ENCODE measurements at places on chromosomes 3 and 15.

- H3K27ac ChIP-seq: no peak overlapping the region
- H3K27me3 ChIP-seq: no peaks in the 10 kb centered on the region
- H3K4me3 ChIP-seq: no peak overlapping the region
- H3K4me1 ChIP-seq: no peaks in the 10 kb centered on the region
Measured at GRCh38 chr15:99692825-99693224, 40.4 kb downstream of the LYSMD4 start.

GRCh38 chr3:43298761-43299160 is 12.4 kb downstream of the SNRK start:
- no peak overlapping the region for H3K4me3 ChIP-seq
- no peak for DNase-seq
- peak overlapping the region; percentile 65 for H3K27ac ChIP-seq

DNA sequence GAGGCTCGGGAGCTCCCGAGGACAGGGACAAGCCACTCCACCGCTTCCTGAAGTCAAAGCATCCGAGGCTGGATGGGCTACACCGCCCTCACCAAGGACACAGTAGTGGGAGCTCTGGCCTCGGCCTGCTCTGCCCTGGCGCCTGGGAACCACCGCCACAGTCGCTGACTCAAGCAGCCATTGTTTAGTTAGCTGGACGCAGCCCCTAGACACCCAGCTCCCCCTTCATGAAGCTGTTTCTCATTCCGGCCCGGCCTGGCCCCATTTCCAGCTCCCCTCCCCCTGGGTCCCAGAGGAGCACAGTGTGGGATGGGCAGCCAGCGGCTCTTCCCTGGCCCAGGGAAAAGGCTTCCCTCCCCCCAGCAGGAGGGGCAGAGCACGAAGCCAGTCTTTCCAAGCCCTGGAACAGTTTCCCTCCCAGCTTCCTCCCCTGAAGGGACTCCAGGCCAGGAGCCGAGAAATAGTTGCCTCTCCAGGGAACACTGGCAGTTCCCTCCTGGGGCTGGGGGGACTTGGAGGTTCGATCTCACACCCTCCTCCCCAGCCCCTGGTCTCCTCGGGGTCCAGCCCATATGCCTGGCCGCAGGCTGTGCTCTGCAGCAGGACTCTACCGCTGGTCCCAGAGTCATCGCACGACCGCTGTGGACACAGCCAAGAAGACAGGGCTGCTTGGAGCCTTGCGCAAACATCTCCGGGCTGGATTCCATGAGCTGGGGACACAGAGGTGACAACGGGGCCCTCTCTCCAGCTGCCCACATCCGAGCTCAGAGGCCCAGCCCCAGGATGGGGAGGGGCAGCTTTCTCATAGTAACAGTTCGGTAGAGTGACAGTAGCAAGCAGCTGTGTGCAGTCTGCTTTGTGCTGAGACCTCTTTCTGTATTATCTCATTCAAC is 10.0 kb downstream of the PLXND1 start:
- no peak for DNase-seq
- H3K4me1 ChIP-seq: peaks cover 70% of the 10 kb centered on the region
- H3K36me3 ChIP-seq: no peaks in the 10 kb centered on the region

DNA sequence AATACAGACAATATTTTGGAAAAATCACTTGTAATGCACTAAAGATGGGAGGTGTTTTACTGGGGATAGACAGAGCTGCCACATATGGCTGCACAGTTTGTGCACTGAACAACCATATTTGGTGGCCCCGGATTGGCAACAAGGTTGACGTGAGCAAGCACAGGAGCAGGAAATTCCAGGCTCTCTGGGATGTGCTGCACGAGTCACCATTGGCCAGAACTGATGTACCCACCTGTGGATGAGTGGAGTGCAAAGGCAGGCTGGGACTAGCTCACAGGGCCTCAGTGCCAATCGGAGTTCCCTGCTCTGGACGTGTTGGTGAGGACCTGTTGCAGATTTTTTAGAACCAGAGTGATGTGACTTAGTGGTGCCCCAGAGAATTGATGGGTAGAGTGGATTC is 42.0 kb upstream of the SCAANT1 start:
- DNase-seq: no peak
- peaks cover 8% of the 10 kb centered on the region for H3K36me3 ChIP-seq
- H3K4me3 ChIP-seq: no peak overlapping the region
- H3K27ac ChIP-seq: no peak overlapping the region
- no peaks in the 10 kb centered on the region for H3K27me3 ChIP-seq
- peaks cover 17% of the 10 kb centered on the region for H3K4me1 ChIP-seq

DNA sequence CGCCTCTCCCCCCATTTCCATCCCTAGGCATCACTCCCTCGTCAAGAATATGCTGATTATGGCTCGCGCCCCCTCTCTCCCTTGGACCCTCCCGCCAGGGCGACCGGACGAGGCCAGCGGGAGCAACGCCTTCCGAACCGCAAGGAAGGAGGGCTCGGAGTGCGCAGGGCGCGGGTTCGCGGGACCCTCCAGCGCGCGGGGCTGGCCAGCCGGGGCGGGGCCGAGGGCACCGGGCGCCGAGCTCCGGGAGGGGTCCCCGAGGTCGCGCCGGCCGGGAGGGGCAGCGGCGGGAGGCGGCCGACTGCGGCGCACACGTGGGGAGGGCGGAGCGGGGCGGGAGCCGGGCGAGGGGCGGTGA is 483 bp downstream of the EHD4 start:
- H3K4me3 ChIP-seq: peak overlapping the region; percentile 96
- H3K27me3 ChIP-seq: peaks cover 35% of the 10 kb centered on the region
- peaks cover 33% of the 10 kb centered on the region for H3K4me1 ChIP-seq
- no peak overlapping the region for H3K27ac ChIP-seq

GRCh38 chr3:134833453-134834163 is 38.5 kb downstream of the EPHB1 start:
- no peak for DNase-seq
- no peak overlapping the region for H3K27ac ChIP-seq
- no peaks in the 10 kb centered on the region for H3K36me3 ChIP-seq

DNA sequence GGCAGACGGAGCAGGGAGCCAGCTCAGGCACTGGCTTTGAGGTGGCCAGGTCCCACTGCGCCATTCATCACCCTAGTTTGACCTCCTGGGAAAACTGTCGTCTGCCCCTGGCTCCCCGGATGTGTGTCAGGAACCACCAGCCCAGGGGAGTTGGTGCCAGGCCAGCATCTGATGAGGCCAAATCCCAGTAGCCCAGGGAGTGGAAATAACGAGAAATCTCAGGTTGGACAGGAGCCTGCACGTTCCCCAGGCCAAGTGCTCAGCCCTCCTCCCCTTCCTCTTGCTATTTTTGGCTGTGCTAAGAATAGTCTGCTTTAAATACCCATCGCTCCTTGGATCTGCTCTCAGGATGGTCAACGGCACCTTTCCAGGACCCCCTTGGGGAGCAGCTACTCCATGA is 93.1 kb upstream of the RPL32 start:
- no peaks in the 10 kb centered on the region for H3K27me3 ChIP-seq
- H3K4me3 ChIP-seq: no peak overlapping the region
- H3K36me3 ChIP-seq: no peaks in the 10 kb centered on the region
- DNase-seq: no peak

DNA sequence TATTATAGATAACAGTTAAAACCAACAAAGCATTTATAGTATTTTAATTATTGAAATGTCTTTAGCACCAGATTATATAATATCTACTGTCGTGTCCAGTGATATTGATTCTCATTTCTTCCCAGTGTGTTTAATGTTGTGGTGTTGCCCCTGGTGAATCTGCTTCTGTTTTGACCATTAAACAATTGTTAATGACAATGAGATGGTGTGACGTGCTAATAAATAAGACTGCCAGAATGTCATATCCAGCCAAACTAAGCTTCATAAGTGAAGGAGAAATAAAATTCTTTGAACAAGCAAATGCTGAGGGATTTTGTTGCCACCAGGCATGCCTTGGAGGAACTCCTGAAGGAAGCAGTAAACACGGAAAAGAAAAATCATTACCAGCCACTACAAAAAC is 480.0 kb upstream of the ROBO1 start:
- no peak for DNase-seq
- H3K27me3 ChIP-seq: no peaks in the 10 kb centered on the region
- H3K4me1 ChIP-seq: no peaks in the 10 kb centered on the region
- H3K27ac ChIP-seq: no peak overlapping the region

DNA sequence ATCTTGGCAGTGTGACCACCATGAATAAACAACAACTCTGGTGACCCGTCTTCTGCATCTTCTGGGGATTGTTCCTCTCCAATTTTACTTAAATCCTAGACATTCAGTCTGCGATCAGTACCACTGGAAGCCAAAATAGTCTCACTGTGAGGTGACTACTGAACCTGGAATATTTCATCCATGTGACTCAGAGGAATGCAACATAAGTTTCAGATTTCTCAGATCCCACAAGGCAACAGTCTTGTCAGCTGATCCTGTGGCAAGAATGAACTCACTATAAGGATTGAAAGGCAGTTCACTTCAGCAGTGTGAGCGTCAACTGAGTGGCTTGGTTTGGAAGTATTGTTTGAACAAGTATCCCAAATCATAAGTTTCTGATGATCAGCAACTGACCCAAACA is 13.2 kb downstream of the NSUN3 start:
- H3K4me1 ChIP-seq: peaks cover 12% of the 10 kb centered on the region
- no peak overlapping the region for H3K27ac ChIP-seq
- no peak for DNase-seq
- H3K36me3 ChIP-seq: peaks cover 41% of the 10 kb centered on the region
- H3K4me3 ChIP-seq: no peak overlapping the region

DNA sequence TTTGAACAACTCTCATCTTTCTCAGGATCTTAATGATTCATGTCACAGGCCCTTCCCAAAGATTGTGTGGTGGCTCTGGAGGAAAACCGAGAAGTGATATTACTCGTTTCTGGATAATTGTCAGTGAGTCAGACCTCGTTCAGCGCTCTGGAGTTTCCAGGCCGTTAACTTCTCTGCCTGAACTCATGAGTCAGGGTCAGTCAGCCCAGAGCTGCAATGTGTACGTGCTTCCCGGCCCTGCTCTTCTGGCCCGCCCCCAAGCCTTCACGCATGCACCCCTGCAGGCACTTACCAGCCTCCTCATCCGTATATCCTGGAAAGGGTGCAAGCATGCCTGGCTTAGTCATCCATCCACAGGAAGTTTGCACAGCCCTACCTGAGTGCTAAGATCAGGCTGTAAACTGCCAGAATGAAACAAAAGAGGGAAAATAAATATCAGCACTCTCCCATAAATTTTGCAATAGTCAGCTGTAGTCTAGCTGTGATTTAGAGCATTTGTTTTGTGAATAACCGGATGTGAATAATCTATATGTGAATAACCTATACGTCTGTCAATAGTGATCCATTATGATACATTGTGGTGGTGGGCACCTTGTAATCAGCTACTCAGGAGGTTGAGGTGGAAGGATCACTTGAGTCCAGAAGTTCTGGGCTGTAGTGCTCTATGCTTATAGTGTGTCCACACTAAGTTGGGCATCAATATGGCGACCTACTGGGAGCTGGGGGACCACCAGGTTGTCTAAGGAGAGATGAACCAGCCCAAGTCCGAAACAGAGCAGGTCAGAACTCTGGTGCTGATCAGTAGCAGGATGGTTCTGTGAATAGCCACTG is 35.3 kb upstream of the SEMA4B start:
- H3K4me1 ChIP-seq: no peaks in the 10 kb centered on the region
- H3K4me3 ChIP-seq: no peak overlapping the region
- H3K36me3 ChIP-seq: no peaks in the 10 kb centered on the region
- H3K27ac ChIP-seq: no peak overlapping the region
- no peaks in the 10 kb centered on the region for H3K27me3 ChIP-seq

DNA sequence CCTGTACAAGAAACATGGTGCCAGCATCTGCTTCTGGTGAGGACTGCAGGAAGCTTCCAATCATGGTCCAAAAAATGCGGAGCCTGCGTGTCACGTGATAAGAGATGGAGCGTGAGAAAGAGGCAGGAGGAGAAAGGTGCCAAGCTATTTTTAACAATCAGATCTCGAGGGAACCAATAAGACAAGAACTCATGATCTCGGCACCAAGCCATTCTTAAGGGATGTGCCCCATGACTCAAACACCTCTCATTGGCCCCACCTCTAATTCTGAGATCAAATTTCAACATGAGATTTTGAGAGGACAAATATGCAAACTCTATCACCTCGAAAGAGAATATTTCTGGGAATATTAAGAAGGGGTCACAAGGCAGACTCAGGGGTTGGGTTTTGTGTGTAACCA is 107.2 kb downstream of the PYDC2 start:
- H3K4me3 ChIP-seq: no peak overlapping the region
- H3K36me3 ChIP-seq: no peaks in the 10 kb centered on the region
- no peak overlapping the region for H3K27ac ChIP-seq
- H3K4me1 ChIP-seq: no peaks in the 10 kb centered on the region
- DNase-seq: no peak
- H3K27me3 ChIP-seq: no peaks in the 10 kb centered on the region

- H3K27ac ChIP-seq: peak overlapping the region; percentile 57
- no peak for DNase-seq
- H3K27me3 ChIP-seq: no peaks in the 10 kb centered on the region
Measured at GRCh38 chr15:100573526-100573925, 28.5 kb downstream of the LINS1 start.

DNA sequence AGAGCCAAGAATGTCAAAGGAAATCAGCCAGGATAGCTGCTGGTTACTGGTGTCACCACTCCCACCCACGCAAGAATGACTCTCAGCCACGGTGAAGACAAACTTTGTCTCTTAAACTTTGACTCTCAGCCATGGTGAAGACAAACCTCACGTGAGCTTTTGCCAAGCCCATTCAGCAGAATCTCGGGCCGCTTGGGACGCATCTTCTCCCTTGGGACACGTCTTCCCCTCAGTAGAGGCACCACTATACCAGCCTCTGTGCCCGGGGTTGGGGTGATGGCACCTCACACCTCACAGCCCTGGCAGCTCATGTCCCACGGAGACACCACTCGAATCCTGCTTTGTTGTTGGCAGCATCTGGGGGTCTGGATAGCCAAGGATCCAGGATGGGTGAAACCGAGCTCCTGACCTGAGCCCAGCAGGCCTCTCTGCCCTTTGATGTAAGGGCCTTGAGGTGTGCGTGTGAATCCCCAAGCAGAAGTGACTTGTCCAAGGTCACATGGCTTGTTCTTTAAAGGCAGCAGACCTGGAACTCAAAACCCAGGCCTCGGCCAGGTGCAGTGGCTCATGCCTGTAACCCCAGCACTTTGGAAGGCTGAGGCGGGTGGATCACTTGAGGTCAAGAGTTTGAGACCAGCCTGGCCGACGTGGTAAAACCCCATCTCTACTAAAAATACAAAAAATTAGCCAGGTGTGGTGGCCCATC is 21.8 kb downstream of the RBPMS2 start:
- no peaks in the 10 kb centered on the region for H3K27me3 ChIP-seq
- H3K4me3 ChIP-seq: no peak overlapping the region
- DNase-seq: no peak
- H3K36me3 ChIP-seq: peaks cover 4% of the 10 kb centered on the region
- peaks cover 7% of the 10 kb centered on the region for H3K4me1 ChIP-seq

GRCh38 chr3:126159476-126159875 is 20.9 kb downstream of the ALDH1L1 start:
- H3K4me3 ChIP-seq: no peak overlapping the region
- no peaks in the 10 kb centered on the region for H3K36me3 ChIP-seq
- DNase-seq: no peak
- H3K27ac ChIP-seq: no peak overlapping the region
- peaks cover 6% of the 10 kb centered on the region for H3K27me3 ChIP-seq

DNA sequence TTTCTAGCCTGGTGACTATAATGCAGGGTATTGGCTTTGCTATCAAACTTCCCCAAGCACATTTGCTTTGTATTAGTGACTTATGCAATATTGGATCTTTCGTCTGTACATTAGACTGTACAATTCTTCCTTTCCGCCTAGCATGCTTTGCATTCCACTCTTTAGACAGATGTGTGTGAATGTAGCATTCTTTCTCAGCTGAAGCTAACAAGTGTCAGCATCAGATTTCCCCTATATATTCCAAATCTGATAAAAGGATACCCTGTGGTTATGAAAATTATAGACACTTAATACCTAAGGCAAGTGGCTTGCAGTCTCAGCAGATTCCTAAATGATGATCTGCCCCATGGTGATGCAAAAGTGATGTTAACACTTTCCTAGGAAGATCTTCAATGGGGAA is 360.1 kb downstream of the CNTN4 start:
- no peak overlapping the region for H3K27ac ChIP-seq
- no peak overlapping the region for H3K4me3 ChIP-seq
- no peaks in the 10 kb centered on the region for H3K4me1 ChIP-seq
- H3K27me3 ChIP-seq: no peaks in the 10 kb centered on the region
